Right atrium auricular region (tissue), 2 donors: ENCODE measurements at places on chromosomes 2 and 18.

DNA sequence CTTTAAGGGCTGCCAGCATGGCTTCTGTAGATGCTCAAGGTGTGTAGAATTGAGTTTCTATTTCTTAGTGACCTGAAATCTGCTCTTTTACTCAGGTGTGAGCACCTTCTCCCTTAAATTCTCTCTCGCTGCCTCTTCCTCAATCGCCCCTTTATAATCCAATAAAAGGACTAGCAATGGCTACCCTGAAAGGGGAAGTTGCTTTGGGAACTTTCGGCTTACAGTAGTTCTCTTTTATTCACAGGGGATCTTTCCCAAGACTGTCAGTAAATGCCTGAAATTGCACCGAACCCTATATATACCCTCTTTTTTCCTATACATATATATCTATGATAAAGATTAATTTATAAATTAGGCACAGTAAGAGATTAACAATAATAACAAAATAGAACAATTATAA lies 121.8 kb downstream of the ACTR3 start:
- no peak for DNase-seq

- DNase-seq, result no peak
These were observed 11.9 kb upstream of the RPL37A start for GRCh38 chr2:216486708-216487107.

DNA sequence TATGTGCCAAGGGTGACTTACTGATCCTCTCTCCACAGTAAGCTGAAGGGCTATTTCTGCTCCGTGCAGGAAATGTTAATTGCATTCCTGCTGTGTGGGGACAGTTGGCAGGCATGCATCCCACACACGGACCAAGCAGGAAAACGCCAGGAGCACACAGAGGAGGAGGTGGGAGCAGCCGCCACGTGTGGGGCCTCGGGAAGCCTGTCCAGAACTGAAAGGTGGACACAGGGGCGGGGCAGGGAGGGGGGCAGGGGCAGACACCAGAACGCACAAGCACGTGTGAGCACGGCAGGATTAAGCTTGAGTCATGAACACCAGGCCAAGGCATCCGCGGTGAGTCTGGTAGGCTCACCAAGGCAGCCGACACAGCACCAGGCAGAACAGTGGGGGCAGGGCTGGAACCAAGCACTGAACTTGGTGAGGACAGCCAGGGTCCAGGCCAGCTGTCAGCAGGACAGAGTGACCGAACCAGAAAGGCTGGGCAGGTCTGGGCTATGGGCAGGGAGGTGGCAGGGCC lies 177.1 kb downstream of the EIPR1 start:
- DNase-seq, result no peak

GRCh38 chr2:181051861-181052522 lies 71.6 kb downstream of the UBE2E3 start:
- no peak for DNase-seq

DNA sequence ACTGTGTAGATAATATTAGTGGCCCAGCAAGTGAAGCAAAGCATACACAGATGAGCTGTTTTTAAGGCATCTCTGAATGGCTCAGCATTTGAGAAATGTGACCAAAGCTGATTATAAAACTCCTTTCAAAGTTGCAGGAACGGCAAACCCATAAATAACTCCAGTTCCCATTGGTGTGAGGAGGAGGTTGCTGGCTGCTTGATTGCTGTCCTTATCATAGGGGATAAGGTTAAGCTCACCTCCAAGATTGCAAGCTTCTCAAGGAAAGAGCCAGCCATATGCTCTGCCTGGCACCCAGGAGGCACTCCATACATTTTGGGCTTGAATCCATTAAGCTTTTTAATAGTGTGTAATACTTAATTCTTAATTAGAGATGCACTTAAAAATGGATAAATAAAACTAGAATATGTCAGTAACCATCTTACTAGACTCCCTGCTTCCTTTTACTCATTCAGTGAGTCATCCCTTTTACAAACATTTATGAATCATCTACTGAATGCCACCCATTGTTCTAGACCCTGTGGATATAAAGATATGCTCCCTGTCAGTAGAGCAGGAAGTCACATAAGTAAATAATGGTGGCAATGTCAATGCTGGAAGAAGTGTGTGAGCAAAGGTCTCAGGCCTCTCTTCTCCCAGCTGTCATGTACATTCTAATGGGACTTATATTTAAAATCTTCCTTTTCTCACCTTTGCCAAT lies 99.3 kb downstream of the SPATS2L start:
- no peak for DNase-seq

DNA sequence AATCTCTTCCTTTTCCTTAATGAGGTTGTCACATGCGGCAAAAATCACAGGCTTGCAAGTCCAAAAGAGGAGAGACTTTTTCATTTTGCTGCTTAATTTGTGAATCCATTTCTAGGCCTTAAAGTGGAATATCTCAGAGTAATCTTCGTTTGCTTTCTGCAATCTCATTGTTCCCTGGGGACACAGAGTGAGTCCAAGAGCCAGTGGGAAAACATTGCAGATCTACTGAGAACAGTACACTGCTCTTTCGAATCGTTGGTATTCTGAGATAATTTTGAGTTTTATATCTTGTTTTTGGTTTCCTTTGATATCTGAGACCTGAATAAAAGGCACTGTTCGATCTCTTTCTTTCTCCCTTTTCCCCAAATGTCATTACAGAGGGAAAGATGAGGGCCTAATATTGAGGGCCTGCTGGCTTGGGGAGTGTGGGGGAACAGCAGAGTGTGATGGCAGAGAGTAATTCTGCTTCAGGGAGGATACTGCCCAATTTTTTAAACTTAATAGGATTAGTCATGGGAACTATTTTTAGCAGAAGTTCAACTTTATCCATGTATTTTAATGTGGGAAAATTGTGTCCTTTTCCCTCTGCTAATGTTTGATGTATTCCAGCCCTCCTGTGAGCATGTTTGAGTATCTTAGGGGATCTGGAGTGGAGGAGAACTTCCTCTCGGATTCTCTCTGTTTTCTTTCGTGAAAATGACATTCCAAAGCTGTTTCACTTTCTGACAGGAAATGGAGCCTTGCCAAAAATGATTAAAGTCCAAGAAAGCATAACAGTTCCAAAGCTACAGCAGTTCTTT lies 418.2 kb upstream of the ZEB2 start:
- DNase-seq, result no peak

GRCh38 chr2:168220965-168221819 lies 26.2 kb downstream of the STK39 start:
- no peak for DNase-seq

GRCh38 chr2:237629739-237630138 lies 2.4 kb downstream of the LRRFIP1 start:
- no peak for DNase-seq

- no peak for DNase-seq
These were observed 103.8 kb upstream of the CDC42EP3 start for GRCh38 chr2:37774976-37775907.

DNA sequence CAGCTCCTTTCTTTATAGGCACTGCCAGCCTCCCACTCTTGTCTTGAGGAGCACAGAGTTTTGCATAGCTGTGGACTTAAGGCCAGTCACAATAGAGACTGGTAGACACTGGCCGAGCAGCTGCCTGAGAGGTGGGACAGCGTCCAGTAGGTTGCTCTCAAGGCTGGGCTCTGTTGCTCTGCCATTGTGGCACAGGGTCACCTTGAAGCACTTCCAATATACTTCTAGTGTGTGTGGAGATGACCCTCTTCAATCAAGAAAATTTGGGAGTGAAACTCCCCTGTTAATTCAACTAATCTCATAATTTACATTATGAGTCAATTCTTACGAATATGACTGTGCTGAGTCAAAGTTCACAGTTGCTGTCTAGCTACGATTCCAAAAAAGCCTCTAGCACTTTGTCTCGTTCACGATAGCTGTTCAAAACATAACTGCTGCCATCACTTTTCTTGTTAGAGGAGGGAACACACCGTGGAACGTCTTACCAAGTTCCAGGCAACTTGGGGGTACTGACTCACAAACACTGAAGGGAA lies 636.2 kb downstream of the EPHA4 start:
- no peak for DNase-seq

GRCh38 chr2:119707117-119708087 lies 28.4 kb downstream of the TMEM177 start:
- no peak for DNase-seq

DNA sequence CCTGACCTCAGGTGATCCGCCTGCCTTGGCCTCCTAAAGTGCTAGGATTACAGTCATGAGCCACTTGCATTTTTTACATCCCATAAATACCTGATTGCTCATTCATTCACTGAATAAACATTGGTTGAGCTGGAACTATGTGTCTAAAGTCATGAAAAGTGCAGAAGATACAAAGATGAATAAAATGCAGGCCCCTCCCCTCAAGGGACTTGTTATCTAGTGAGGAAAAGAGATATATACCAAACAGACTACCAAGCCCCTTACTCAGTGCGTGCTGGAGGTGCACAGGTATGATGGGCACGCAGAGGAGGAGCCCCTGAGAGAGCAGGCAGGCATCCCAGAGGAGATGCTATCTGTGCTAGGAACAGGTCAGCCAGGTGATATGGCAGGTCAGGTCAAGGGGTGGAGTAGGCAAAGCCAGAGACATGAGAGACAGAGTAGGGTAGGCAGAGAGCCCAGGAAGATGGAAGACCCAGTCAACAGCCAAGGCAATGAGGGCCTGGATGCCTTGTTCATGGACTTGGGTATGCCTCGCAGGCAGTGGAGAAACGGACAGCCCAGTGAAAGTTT lies 7.7 kb downstream of the FHL2 start:
- no peak for DNase-seq

DNA sequence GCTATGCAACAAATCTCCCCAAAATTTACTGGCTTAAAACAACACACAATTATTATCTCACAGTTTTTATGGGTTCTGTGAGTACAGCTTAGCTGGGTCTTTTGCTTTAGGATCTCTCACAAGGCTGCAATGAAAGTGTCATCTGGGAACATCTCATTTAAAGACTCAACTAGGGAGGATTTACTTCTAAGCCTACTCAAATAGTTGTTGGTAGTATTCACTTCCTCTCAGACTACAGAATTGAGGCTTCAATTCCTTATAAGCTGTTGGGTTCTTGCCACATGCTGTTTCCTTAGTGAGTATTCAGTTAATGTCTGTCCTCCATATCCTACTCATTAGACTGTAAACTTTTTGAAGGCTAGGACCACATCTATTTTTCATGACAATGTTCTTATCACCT lies 72.3 kb downstream of the MDH1 start:
- DNase-seq, result no peak

- peak; percentile 28 for DNase-seq
These were observed 72.6 kb upstream of the DAPL1 start for GRCh38 chr2:158722266-158723105.

GRCh38 chr2:171579481-171579880 lies 57.2 kb downstream of the CYBRD1 start:
- no peak for DNase-seq
